NCI-H187 (cell line): ENCODE measurements at places on chromosomes 12 and 14.

DNA sequence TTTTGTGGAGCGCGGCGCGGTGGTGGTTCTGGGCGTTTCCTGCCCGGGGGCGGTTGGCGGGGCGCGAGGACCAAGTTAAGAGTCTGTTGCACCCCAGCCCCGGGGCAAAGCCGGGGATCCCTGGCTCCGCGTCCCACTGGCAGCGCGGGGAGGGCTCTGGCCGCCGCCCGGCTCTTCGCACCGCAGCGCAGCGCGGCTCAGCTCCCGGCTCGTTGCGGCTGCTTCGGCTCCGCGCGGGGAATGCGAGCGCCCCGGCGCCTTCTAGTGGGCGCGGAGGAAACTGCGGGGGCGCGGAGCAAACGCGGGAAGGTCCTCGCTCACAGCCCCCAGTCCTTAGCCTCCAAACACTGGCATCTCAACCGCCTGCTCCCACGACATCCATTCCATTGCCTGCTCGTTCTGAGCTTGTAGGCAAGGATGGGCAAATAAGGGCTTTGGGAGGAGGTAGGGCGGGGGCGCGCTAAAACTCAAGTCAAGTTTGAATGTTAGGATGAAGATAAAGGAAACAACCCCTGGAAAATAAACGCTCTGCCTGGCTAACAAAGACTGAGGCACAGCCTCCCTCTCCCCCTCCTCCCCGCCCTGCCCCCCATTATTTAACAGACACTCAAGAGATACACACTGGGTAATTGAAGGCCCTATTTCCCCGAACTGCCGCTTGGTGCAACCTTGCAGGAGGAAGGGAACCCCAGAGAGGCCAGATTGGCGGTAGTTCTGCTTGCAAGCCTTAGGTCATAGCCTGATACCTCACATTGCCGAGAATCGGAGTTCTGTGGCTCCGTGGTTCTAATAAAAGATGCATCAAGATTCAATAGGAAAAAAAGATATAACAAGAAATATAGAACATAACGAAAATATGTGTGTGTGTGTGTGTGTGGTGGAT, at the start of gene B4GALNT1:
TSS of gene B4GALNT1 (minus strand) at position 244 of the 883 bp plus-strand sequence. CDS start 1,069 bp downstream, outside the sequence.
- DNase-seq: peak; percentile 63

DNA sequence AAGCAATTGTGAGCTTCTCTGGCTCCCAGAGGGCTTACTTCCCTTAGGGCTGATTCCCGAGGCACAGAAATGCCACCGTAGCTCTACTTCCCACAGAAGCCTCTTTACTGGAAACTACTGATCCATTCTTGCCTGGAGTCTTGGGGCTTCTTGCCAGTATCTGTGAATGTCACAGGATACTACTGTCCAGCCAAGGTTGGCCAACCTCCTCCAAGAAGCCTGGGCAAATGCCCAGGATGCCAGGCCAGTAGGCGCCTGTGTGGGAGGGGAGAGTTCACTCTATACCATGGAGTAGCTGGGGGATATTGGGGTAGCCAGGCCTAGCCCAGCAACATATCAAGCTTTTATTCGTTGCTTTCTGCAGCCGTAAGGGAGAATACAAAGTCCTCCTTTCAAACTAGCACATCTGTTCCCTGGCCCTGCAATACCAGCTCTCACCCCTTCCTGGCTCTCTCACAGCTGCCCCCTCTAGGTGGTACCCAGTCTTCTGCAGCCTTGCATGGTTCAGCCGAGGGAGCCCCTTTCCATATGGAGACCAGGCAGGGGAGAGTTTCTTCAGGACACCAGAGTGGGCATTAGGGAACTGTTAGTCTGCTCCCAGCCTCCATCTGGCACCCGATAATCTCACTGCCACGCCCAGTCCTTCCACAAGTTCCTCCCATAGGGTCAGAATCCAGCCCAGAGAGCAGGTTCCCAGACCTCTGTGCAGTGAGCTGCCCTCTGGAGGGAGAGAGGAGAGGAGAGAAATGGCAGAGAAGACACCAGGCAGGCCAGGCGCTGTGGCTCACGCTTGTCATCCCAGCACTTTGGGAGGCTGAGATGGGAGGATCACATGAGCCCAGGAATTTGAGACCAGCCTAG, 24.3 kb upstream of the PLEK2 start:
- no peak for DNase-seq

DNA sequence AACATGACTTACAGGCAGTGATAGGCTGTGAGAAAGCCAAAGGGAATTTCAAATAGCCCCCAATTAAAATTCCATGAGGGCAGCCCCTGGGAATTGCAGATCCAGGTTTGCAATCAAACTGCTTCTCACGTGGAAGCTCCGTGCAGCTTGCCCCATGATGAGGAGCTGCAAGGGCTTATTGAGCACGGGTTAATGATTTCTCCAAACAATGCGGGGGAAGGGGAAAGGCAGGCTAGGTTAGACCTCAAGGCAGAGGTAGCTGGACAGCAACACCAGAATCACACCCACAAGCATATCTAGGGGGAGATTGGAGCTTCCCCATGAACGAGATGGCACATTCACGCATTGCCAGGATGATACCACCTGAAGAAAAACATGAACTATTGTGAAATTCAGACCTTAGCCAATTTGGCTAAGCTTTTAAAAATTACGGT, 5.0 kb upstream of the DUSP6 start:
- no peak for DNase-seq

- peak; percentile 26 for DNase-seq
Measured at GRCh38 chr14:25132732-25133422, 82.9 kb upstream of the STXBP6 start.

- DNase-seq: no peak
Measured at GRCh38 chr12:123229051-123229450, 3.9 kb downstream of the MPHOSPH9 start.

- no peak for DNase-seq
Measured at GRCh38 chr12:120235369-120236323, 29.9 kb downstream of the PXN start.

- no peak for DNase-seq
Measured at GRCh38 chr14:54556535-54556934, 10.4 kb upstream of the SAMD4A start.

GRCh38 chr12:24561882-24562770, 386.8 kb downstream of the BCAT1 start:
- peak; percentile 33 for DNase-seq

DNA sequence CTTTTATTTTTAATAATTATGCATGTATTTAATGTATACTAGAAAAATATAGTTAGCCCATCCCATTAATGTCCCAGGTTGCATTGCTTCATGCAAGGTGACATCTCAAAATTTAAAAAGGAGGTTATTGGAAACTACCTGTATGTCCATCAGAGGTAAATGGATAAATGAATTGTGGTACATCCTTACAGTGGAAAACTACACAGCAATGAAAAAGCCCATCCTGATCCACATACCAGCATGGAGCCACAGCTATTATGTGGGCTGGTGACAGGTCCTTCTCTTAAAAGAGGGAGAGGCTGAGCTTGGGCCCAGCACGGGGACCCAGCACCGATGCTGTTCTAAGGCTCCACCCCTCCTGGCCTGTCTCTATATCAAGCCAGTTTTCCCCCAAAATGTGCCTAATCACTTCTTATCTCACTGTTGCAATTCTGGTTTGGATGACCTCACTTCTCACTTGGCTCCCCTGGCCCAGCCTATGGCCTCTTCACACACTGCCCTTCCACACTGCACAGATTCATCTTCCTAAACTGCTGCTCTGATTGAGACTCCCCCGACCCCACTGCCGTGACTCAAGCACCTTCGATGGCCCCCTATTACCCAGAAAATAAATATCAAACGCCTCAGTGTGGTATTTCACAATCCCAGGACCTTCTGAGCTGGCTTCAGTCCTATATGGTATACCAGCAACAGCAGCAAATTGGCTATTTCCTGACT, 97.1 kb upstream of the NCOR2 start:
- no peak for DNase-seq

DNA sequence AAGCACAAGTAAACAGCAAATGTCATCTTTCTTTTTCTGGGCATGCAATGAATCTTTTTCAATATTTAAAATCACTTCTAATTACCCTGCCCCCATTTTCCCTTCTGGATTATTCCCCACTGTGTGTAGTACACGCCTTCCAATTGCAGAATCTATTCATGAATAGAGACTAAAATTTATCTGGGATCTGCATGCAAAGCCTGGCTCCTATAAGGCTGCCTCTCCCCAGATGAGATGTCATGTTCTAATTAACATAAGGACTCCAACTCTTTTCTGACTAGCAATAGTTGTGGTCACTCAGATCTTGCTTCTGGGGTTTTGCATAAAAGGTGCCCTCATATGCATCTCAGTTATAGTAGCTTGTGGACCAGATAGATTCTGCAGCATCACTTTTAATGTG, 473.5 kb downstream of the BTG1 start:
- no peak for DNase-seq

GRCh38 chr12:18979401-18980126, 150.0 kb upstream of the PLEKHA5 start:
- no peak for DNase-seq

DNA sequence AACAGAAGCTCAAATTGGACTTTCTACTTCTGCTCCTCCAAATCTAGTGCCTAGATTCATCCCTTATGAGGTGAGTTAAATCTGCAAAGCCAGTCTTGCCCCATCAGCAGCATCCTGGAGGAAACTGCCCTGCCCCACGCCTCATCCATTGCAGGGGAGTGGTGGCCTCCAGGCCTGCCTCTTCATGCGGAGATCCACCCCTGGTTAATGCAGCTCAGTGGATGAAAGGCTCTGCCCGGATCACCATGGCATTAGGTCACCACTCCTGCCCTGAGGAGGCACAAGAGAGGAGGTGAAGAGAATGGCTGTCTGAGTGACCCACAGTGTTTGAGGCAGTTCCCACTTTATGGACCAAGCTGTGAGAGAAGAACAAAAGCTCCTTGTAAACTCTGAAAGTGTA, 218.1 kb downstream of the C12orf75 start:
- no peak for DNase-seq

- DNase-seq: no peak
Measured at GRCh38 chr12:43277651-43278540, 274.1 kb downstream of the ADAMTS20 start.

- DNase-seq: no peak
Measured at GRCh38 chr12:49276304-49277290, 11.7 kb downstream of the TUBA1C start.

DNA sequence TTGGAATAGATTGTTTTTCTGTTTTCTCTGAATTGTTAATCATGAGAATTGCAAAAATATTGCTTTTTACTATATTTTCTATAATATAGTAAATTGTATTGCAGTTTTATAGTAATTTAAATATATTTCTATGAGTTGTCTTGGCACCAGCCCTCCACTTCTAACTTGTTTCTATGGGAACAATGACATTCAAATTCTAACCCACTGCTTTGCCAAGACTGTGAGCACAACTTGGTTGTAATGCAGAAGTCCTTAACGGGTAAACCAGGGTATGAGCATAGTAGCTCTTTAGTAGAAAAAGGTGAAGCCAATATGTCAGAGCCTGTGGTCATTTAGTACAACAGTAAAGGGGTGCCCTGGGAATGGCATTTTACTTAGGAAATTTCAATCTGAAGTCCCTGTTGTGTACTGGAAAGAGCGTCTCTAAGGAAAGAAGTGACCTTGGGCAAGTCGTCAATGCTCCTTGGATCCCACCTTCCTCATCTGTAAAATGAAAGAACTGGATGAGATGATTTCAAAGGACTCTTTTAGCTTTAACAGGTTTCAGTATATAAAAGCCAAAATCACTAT, 283.3 kb downstream of the ATP23 start:
- DNase-seq: no peak

DNA sequence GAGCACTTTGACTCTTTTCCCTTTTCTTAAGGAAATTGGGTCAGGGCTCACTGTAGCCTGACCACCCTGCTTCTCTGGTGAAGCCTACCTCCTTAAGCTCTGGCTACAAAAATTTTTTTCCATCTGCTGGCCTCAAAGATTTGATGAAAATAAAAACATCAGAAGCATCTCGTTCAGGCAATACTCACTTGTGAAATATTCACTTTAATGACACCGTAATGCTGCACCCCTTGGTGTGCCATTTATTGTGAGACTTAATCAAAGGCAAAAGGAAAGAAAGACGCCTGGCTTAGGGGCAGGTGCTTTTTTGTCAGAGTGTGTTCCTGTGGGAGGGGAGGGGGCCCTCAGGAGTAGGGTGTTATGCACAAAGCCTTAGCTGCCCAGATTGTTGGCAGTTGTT, 155.0 kb upstream of the TMPO start:
- DNase-seq: no peak

DNA sequence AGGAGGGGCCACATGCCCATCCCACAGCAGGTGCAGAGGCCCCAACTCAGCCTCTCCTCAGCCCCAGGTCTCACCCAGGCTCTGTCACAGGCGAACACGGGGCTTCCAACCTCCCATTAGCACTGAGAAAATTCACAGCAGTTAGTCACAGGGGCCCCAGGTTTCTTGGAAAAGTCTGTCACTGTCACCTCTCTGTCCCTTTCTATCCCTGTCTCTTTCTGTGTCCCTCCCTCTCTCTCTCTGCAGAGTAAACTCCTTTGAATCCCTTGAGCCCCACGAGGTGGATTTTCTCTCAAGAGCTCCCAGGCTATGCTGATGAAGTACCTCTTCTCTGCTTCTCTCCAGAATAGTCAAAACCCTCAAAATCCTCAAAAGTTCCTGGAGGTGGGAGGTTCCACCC, 14.0 kb upstream of the ENDOU start:
- no peak for DNase-seq

DNA sequence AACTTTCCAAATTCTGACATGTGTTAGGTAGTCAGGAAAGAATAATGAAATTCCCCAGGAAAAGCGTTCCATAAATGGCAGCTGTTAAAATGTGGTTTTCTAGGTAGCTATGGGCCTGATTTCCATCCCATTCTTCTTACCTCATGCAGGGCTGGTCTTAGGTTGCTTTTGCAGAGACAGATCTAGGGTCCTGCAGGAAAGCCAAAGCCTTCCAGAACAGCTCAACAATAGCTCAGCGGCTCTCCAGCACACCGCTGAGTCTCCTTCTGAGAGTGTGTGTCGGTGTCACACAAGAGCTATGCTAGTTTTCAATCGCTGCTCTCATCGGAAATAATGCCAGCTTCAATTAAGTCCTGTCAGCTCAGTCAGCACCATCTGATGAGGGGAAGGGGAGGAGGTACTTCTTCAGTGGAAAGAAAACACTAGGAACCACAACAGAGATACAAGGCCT, 106.7 kb downstream of the TMEM30B start:
- DNase-seq: no peak

- DNase-seq: no peak
Measured at GRCh38 chr12:93202688-93203087, 175.0 kb upstream of the NUDT4 start.

DNA sequence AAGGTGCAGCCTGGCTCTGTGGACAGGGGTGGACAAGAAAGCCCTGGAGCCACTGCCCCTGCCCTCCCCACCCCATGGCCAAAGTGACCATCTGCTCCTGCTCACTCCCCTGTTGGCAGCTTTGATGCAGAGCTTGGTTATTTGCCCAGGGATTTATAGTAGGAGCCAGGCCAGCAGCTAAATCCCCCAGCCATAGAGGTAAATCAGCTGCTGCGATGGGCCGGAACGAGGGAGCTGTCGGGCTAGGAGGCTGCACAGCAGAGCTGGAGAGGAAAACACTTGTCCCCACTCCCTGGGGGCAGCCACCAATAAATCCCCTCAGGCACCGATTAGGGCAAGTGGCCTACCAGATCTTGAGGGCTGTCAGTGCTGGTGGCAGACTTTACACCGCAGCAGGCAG, 26.0 kb downstream of the SMUG1 start:
- DNase-seq: peak; percentile 72
